Lung (tissue), 17 donors: ENCODE measurements at places on chromosomes 5 and 9.

DNA sequence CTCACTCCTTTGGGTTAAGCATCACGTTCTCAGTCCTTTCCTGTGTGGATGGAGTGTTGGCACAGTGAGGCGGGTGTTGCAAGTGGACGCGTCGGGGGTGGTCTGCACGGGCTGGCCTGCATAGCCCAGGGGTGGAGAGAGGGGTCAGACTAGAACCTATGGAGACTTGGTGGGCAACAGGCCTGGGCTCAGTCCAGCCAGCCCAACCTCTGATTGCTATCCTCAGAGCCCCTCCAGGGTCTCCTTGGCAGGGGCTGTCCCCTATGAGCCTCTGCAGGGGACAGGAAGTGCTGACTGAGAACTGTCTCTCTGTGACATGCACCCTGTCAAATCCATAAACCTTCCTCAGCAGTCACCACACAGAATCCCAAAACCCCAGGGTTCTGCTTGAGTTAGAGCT lies 2.3 kb downstream of the DCANP1 start:
- no peak for DNase-seq

- DNase-seq: peak; percentile 93
Observed at GRCh38 chr9:134435550-134436378, 109.5 kb downstream of the RXRA start.

DNA sequence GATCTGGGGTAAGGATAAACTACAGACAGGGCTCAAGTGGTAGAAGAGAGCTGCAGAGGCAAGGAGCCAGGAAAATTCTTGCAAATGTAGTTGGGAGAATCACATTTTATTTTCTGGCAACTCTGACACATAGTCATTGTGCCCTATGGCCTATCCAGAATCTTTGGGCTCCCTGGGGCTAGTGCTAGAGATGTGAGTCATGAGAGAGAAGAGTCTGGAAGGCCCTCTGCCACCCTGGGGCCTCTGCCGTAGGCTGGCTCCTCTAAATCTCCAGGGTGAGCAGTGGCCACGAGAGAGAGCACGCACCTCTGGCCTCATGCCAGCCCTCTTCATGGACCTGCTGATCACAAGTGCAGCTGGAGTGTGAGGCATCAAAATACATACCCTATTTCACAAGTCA lies 74.3 kb upstream of the SSBP2 start:
- peak; percentile 24 for DNase-seq

GRCh38 chr9:22214021-22214420 lies 204.9 kb upstream of the CDKN2B start:
- no peak for DNase-seq

DNA sequence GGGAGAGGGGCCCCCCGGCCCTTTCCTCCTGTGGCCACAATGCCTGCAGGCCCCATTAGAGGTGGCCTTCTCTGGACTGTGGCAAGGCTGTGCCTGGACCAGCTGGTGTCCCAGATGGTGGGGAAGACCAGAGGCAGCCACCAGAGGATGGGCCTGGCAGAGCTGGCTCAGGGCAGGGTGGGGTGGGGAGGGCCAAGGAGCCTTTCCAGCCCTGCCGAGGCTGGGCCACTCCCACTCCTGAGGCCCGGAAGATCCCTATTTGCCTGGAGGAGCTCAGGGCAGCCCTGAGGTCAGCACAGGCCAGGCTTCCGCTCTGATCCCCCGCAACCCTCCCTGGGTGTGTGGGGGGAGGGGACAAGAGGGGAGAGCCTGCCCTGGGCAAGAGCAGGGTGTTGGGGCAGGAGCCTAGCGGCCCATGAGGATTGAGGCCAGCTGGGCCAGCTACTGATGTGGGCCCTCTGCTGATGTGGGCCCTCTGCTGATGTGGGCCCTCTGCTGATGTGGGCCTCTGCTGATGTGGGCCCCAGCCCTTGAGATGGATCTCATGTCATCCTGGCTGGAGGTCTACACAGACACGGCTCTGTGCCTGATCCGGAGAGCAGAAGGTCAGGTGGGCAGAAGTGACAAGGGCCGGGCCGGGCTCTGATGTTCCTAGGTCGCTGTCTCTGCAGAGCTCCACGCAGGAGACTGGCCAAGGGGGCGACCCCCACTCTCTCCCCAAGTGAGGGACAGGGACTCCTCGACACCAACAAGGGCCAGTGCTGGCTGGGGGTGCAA lies 6.0 kb downstream of the MRPS2 start:
- DNase-seq: no peak

DNA sequence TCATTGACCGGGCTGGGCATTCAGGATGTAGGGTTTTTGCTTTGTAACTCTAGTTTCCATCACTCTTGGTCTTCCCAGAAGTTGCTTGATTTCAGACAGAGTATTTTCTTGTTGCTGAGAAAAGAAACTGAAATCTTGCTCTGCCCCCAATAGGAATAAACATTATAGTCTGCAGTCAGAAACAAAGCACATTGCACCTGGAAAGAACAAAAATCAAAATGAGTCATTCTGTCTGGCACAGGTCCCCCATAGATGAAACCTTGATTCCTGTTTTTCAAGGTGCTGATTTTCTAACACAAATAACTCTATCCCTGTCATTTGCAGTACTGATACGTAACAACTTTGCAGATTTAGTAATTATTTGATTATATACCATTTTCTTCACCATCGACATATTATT lies 232.1 kb downstream of the FBXO4 start:
- no peak for DNase-seq
